Activated T-cell treated with anti-CD3 and anti-CD28 coated beads, Interleukin-2, amount 50 U/mL, for 24 hours (primary cell): ENCODE measurements at places on chromosomes 6 and 20.

GRCh38 chr6:43799551-43800297, 29.7 kb downstream of the VEGFA start:
- DNase-seq: no peak
- no peaks in the 10 kb centered on the region for H3K36me3 ChIP-seq
- no peaks in the 10 kb centered on the region for H3K27me3 ChIP-seq

- H3K27me3 ChIP-seq: peaks cover 93% of the 10 kb centered on the region
- no peaks in the 10 kb centered on the region for H3K36me3 ChIP-seq
- H3K27ac ChIP-seq: no peak overlapping the region
- no peak for DNase-seq
- no peak overlapping the region for H3K4me3 ChIP-seq
- H3K4me1 ChIP-seq: no peaks in the 10 kb centered on the region
Measured at GRCh38 chr6:10397756-10398445, 17.0 kb downstream of the TFAP2A start.

GRCh38 chr6:44672841-44673240, 285.3 kb downstream of the CDC5L start:
- peaks cover 8% of the 10 kb centered on the region for H3K27me3 ChIP-seq
- no peaks in the 10 kb centered on the region for H3K4me1 ChIP-seq
- DNase-seq: no peak
- H3K27ac ChIP-seq: no peak overlapping the region
- H3K4me3 ChIP-seq: no peak overlapping the region

DNA sequence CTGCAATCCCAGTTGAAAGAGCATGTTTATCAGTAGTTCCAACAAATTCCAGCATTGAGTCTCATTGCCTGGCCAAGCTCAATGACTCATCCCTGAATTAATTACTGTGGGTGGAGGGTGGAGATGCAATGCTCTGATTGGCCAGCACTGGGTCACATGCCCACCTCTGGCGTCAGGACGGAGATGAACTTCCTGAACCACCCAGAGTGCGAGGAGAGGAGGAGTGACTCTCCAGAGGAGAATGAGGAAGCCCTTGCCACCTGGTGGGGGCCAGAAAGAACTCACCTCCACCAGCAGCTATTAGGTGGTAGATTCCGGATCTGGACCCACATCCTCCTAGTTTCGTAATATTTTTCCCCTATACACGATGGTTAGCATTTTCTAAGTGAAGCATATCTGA, 283.9 kb downstream of the TBC1D7 start:
- H3K36me3 ChIP-seq: no peaks in the 10 kb centered on the region
- H3K27me3 ChIP-seq: peaks cover 24% of the 10 kb centered on the region
- H3K4me1 ChIP-seq: peaks cover 5% of the 10 kb centered on the region
- no peak overlapping the region for H3K27ac ChIP-seq

GRCh38 chr6:157073596-157073995, 249.7 kb downstream of the TMEM242 start:
- H3K4me3 ChIP-seq: no peak overlapping the region
- H3K36me3 ChIP-seq: peaks cover 20% of the 10 kb centered on the region
- H3K27me3 ChIP-seq: no peaks in the 10 kb centered on the region
- no peak overlapping the region for H3K27ac ChIP-seq
